GM04503 (cell line): ENCODE measurements at places on chromosomes 5 and 9.

DNA sequence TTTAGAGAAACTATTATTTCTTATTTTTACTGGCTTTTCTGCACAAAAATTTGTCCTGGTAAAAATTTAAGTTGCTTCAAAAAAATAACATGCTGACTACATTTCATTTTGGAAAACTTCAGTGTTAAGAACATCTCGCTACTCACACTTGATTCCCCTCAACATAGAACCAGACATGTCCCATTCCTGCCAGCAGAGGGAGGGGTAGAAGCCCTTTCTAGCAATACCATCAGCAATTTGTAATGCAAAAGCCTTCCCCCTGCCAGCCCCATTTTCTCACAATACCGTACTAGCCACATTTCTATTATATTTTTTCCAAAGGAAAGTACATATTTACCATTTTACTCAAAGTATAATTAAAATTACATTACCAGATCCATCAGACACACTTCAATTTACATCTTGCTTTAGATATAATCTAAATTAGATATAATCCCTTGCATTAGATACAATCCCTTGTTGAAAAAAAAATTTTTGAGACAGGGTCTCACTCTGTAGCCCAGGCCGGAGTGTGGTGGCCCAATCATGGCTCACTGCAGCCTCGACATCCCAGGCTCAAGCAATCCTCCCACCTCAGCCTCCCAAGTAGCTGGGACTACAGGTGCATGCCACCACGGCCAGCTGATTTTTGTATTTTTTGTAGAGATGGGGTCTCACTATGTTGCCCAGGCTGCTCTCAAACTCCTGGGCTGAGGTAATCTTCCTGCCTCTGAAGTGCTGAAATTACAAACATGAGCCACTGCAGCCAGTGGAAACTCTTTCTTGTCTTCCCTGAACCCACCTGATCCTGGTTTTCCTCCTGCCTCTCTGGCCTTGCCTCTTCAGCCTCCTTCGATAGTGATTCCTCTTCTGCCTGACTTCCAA lies 39.6 kb upstream of the IDNK start:
- DNase-seq: no peak

DNA sequence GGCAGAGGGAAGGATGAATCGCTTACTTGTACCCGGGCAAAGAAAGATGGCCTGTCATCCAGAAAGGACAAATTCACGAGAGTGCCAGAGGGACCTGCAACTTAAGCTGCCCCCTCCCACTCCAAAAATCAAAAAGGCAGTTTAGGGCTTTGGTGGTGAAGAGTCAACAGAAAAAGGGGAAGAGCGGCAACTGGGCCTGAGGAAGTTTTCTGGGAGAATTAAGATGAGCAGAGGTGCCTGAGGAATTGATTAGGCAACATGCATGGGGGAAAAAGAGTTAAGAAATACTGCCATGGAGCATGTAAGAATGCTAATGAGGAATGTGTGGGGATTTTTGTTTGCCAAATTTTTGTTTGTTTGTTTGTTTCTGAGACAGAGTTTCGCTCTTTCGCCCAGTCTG lies 1.8 kb upstream of the ACTL7B start:
- DNase-seq: no peak

GRCh38 chr5:151581812-151582583 lies 9.1 kb downstream of the FAT2 start:
- no peak for DNase-seq

DNA sequence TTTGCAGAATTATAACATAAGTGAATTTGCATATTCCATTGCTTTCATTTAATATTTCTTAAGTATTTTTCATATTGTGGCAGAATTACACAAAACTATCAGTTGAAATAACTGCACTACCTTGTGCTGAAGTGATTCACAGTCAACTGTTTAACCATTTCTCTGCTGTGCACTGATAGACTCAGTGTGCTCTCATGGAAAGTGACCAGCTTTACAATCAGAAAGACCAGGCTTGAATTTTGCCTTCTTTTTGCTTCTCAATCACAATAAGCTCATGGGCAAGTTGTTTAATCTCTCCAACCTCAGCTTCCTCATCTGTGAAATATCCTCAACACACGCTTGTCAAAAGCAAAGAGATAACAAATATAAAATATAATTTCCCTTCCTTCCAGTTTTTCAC lies 18.3 kb downstream of the CDK5RAP2 start:
- DNase-seq: no peak

- DNase-seq: no peak
Observed at GRCh38 chr5:138102454-138103318, 18.9 kb downstream of the WNT8A start.

- DNase-seq: no peak
Observed at GRCh38 chr5:21195145-21195544, 1207.1 kb upstream of the CDH18 start.

GRCh38 chr5:125333416-125333815 lies 587.0 kb upstream of the ZNF608 start:
- no peak for DNase-seq

DNA sequence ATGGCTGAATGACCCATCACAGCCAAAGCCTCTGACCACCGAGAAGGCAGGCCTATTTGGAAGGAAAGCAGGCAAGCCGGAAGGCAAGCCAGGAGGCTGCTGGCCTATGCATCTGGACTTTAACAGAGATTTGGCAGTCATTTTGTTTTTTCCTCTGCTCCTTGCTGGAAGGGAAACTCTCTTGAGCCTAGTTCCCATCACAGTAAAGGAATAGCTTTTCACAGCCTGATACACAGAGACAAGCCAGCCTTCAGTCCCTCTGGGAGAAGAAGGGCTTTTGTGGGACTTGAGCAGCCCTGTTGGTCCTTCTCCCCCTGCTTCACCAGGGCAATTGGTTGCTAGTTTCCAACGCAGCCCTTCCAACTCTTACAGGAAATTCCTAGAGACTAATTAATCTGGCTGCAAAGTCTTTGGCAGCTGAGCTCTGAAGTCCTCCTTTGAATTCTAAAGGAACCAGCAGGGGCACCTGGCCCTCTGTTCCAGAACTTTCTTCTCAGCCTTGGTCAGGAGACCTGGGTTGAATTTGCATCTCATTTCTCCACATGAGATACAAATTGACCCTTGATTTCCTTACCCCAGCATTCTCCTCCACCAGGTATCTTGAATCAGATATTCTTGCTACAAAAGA lies 157.3 kb upstream of the EPB41L4A start:
- DNase-seq: no peak

DNA sequence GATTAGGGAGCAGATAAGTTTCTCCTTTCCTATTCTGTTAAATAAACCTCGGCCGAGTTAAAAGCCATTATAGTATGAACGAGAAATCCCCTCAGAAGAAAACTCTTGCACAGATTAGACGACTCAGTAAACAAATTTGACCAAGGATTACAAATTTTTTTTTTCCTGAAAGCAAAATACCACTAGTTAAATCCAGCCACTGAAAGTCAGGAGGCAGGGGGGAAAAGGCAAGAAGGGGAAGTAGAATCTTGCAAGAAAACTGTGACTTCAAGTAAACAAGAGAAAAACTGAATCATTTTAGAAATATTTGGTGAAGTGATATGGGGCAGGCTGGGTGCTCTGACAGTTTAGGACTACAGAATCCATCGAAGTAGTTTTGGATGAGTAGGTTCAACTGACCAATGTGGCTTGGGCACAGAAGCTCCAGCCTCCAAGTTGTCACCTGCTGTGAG lies 251.0 kb downstream of the DENND1A start:
- DNase-seq: no peak

- no peak for DNase-seq
Observed at GRCh38 chr5:172714491-172715420, 56.2 kb downstream of the DUSP1 start.

DNA sequence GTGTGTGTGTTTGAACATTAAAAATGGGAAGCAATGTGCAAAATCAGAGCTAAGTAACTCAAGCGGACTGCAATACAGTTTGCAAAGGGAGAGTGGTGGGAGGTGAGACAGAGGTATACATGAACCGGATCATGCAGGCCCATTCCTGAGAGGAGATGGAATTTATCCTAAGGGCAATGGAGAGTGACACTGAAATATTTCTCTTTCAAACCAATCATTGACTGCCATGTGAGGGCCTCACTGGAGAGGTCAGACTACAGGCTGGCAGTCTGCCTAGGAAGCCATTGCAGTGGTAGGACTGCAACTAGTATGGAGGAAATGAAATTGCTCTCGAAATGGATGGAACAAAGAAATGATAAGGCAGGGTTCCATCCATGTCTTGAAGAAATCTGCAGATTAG lies 34.8 kb downstream of the TNFSF15 start:
- no peak for DNase-seq

- DNase-seq: no peak
Observed at GRCh38 chr5:1129711-1130055, 17.8 kb upstream of the SLC12A7 start.

- peak; percentile 46 for DNase-seq
Observed at GRCh38 chr5:43773478-43773844, 170.5 kb downstream of the NNT start.

GRCh38 chr5:172045315-172045632 lies 38.8 kb upstream of the FBXW11 start:
- DNase-seq: no peak

DNA sequence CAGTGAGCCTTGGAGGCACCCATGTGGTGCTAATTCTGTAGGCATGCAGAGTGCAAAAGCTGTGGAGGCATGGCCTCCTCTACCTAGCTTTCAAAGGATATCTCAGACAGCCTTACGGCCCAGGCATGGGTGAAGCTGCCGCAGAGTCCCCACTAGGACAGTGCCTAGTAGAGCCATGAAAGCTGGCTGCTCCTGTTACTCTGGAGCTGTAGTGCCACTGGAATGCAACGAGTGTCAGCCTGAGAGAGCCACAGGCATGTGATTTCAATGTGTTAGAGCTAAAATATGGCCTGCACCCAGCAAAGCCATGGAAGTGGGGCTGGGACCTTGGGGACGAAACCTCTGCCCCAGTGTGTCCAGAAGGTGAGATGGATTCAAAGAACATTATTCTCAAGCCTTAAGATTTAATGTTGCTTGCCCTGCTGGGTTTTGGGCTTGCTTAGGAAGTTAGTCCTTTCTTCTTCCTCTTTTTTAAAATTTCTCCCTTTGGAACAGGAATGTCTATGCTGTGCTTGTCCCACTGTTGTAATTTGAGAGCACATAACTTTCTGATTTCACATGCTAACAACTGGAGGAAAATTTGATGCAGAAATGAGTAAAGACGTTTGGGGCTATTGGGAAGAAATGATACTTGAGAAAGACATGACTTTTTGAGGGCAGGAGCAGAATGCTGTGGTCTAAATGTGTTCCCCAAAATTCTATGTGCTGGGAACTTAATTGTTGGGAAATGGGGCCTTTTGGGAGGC lies 298.4 kb downstream of the PSAT1 start:
- no peak for DNase-seq

- DNase-seq: no peak
Observed at GRCh38 chr9:127049044-127049443, 73.4 kb downstream of the ANGPTL2 start.

DNA sequence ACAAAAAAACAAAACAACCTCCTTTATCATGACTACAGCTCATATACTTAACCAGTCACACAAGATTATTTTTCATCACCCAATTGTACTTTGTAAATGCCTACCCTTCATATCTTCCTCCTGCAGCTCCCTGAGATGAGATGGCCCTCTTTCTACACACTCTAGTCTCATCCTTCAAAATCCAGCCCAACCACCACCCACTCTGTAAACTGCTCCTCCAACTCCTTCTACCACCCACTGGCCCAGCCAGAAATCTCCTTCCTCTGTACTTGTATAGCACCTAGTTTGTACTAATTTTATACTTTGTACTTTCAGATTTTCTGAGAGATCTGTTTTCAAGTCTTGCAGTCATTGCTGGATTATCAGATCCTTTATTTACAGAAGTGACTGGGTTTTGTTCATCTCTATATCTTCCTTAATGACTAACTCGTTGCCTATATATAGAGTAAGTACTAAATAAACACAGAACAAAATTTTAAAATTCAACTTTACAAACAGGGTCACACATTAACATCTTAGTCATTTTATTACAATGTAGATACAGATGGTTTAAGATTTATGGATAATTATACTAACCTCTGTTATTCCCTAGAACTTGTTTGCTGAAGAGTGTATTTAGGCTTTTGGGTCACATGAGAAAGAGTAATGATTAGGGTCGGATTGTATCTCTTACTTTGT lies 155.7 kb downstream of the NFIB start:
- no peak for DNase-seq

GRCh38 chr9:9996259-9996658 lies 616.5 kb downstream of the PTPRD start:
- no peak for DNase-seq

DNA sequence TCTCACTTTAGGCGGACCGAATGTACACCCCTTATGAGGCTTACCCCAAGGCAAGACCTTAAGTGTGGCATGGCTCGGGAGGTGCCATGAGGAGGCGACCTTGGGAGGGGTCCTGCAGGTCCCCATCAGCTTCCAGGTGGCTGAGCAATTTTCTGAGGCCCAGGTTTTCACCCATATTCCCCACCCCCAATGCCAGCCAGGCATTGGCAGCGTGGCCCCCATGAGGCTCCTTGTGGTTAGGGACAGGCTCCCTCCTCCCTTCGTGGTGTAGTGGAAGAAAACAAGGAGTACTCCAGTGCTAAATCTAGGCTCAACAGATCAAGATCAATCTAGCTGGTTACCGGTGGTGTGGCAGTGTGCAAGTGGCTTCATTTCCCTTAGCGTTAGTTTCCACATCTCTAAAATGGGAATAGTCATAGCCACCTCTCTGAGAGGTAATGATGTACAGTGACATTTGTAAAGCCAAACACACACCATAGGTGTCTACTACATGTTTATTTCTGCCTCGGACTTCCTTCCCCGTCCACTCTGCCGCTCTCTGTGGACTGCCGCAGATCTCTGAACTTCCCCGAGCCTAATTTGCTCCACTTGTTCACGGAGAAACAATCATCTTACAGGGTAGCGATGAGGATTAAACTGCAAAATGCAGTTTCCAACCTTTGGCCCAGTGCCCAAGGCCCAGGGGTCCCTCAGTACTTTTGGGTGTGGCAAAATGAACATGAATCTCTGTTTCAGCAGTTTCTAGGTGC lies 8.4 kb downstream of the LHX2 start:
- DNase-seq: no peak

GRCh38 chr9:16591092-16591491 lies 279.4 kb downstream of the BNC2 start:
- DNase-seq: no peak

DNA sequence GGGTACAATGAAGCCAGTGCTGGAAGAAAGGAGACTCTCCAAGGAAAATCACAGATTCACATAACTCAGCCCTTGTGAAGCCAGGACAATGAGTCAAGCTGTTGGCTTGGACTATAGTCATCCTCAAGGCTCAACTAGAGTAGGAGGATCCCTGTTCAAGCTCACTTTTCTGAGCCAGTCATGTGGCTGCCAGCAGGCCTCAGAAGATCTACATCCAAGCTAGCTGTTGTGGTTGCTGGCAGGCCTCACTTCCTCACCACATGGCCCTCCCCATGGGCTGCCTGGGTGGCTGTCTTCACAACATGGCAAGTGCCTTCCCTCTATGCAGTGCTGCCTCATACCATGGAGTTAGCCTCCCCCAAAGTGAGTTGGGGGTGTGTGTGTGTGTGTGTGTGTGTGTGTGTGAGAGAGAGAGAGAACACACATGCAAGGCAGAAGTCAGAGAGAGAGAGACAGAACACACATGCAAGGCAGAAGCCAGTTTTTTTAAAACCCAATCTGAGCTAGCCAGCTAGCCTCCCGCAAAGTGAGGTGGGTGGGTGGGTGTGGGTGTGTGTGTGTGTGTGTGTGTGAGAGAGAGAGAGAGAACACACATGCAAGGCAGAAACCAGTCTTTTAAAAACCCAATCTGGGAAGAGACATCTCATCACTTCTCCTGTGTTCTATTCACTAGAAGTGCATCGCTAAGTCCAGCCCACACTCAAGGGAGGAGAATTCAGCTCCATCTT lies 17.1 kb downstream of the SCAI start:
- peak; percentile 99 for DNase-seq
